ENCODE measurements at places on chromosomes 13 and 19.
A peak's percentile ranks its signal among the peaks of the same experiment; 100 is the strongest.

DNA sequence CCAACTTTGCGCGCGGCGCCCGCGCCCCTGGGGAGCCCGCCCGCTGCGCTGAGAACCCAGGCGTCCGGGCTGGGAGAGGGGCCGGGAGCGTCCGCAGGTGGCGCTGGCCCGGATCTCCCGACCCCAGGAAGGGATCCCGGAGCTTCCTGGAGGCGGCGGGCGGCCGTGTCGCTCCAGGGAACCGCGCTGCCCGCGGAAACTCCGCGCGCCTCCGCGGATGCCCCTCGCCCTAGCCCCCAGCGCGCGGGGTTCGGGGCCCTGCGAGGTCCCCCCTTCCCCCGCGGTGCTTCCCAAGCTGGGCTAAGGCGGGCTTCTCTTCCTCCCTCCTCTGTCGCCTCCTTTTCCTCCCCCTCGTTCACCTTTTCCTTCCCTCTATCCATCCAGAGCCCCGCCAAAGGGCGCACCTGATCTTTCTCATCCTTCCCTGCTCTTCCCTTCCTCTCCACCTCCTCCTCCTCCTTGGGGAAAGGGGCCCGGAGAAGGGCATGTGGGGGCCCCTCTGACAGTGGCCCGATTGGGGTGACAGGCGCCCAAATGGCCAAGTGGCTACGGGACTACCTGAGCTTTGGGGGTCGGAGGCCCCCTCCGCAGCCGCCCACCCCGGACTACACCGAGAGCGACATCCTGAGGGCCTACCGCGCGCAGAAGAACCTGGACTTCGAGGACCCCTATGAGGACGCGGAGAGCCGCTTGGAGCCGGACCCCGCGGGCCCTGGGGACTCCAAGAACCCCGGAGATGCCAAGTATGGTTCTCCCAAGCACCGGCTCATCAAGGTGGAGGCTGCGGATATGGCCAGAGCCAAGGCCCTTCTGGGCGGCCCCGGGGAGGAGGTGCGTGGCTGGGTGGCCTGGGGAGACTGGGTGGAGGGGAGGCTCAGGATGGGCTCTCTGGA is 710 bp downstream of the SHD start:
- no peak for DNase-seq

DNA sequence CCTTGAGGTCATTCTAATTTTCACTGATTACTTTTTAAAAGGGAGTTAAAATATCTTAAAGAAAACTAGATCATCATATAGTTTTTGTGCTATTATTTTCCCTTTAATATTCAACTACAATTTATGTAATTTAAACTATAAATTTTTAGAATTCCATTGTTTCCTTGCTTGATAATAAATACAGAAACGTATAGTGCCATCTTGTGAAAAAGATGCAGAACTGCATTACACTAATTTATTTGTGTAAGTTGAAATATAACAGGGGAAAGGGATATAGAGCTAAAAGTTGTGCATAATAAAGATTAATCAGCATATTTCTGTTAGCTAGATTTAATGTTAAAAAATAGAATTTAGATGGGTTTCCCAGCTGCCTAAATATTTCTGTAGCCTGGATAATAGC is 61.5 kb upstream of the TDRD3 start:
- peak; percentile 19 for DNase-seq

DNA sequence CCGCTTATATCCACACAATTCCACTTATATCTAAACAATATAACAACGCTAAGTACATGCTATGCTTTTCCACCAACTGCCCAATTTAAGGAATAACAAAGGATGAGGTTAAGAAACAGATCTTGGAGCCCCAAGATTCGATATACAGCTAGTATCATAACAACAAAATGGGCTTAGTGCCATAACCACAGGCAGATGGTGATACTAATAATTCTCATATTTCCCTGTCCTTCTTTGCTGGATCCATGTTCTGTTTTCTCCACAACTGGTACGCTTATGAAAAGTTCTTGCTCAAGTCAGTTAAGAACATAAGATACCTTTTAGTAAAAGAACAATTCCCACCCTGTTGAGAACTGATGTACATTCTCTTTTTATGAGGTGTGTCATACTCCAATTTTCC is 33.9 kb downstream of the CAB39L start:
- no peak for DNase-seq

GRCh38 chr13:30806784-30807183 is 71.4 kb downstream of the ALOX5AP start:
- DNase-seq, result peak; percentile 80

DNA sequence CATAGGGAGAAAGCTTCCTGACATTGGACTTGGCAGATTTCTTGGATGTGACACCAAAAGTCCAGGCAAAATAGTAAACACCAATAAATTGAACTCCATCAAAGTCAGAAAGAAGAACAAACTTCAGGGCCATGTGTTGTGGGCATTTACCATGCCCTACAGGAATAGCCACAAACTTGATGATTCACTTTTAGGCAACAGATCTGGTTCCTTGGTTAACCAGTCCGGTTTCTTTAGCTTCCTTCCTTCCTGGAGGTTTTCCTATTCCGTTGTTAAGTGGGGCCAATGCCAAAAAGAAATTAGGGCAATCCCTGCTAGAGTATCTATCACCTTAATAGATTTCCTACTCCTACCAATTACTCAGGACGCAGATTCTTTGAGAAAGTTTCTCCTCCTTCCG is 25.2 kb downstream of the IGFL1 start:
- no peak for DNase-seq

DNA sequence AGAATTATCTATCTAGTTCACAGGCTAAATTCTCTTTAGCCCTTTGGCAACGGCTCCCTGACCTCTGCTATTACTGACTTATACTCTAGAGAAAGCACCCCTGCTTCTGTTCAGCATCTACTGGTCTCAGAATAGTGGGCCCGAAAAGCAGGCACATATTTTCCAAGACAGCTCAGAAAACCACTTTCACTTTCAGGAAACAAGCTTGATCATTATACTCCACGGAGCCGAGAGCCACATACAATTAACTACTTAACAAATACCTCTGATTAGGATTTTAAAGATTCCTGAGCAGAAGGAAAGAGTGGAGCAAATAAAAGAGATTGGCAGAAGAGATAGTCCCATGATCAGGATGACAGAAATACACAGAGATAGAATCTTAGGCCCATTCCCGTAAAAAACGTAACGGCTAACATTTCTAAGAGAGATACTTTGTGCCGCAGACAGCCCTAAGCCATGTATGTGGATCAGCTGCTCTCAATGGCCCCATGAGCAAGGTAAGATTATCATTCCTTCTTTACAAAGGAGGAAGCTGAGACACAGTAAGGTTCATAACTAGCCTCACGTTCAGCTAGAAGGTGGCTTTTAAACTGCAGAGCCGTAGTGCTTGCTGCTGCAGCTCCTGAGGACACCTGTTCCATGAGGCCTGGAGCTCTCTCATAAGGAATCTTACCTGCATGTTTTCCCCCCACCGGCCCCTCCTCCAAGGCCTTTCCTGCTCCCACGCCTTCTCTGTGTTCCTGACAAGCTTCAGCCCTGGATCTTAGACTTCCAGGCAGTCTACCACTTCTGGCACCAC is 227.2 kb downstream of the FOXO1 start:
- no peak for DNase-seq

DNA sequence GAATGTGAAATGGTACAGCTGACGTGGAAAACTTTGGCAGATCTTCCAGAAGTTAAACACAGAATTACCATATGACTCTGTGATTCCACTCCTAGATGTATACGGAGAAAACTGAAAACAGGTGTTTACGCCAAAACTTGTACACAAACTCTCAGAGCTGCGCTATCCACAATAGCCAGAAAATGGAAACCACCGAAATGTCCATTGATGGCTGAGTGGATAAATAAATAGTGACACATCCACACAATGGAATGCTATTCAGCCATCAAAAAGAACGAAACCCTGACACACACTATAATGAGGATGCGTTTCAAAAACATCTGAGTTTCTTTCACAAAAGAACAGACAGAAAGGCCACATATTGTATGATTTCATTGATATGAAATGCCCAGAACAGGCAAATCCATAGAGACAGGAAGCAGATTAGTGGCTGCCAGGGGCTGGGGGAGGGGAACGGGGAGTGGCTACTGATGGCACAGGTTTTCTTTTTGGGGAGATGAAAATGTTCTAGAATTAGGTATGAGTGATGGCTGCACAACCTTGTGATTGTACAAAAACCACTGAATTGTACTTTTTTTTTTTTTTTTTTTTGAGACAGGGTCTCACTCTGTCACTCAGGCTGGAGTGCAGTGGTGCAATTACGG is 33.0 kb downstream of the IL12RB1 start:
- DNase-seq, result peak; percentile 64

GRCh38 chr19:6482343-6482686 is 728 bp upstream of the DENND1C start:
- DNase-seq, result no peak

- DNase-seq, result peak; percentile 80
These were observed 22.1 kb downstream of the SPART start for GRCh38 chr13:36323951-36324566.

DNA sequence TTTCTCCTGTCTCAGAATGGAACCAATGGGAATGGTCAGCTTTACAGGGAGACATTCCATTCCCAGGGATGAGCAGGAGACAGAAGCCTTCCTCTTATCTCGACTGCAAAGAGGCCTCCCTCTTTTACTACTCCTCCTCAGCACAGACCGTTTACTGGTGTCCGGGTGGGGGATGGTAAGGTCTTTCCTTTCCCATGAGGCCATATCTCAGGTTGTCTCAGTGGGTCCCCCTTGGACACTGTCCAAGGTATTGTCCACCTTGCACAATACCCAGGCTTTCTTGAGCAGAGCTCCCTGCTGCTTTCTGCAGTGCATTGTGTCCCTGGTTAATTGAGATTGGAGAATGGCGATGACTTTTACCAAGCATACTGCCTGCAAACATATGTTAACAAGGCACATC is 7.5 kb upstream of the ZNF808 start:
- DNase-seq, result no peak

- no peak for DNase-seq
These were observed 88.1 kb downstream of the POSTN start for GRCh38 chr13:37510441-37510840.

- no peak for DNase-seq
These were observed 1.1 kb upstream of the MBNL2 start for GRCh38 chr13:97221046-97221445.

GRCh38 chr13:52348983-52349780 is 56.8 kb downstream of the THSD1 start:
- DNase-seq, result peak; percentile 87

DNA sequence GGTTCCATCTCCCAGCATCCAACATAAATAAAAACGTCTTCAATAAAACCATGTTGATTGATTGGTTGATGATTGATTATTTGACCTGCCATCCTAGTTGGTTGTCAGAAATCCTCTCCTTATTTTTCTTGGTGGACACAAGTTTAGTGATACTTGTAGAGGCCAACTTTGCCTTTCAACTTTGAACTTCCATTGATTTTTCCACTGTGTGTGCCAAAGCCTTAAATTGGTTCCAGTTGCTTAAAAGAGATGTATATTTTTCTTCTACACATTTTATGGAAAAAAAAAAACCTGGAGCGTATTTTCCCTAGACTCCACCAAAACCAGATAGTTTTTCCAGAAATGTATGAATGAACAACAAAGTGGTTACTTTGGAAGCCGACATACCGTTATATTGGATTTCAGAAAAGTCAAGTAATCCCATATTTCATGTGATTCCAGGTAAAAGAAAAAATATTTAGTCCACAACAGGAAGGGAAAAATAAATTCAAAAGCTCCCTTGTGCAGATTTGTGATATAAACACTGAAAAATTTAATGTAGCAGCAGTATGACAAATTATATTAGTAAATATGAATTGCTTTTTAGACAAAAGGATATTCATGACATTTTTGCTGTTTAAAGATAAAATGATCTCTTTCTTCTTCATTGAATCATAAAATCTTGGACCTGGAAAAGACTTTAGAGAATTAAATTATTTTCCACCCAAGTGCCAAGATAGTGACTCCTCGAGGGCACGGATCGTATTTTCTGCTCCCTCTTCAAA is 85.2 kb downstream of the MBNL2 start:
- DNase-seq, result no peak

GRCh38 chr13:25165663-25166062 is 6.4 kb downstream of the AMER2 start:
- DNase-seq, result no peak

GRCh38 chr13:43905435-43906031 is 25.8 kb downstream of the LACC1 start:
- peak; percentile 72 for DNase-seq

- no peak for DNase-seq
These were observed 4.9 kb downstream of the ZNF266 start for GRCh38 chr19:9430444-9430843.

- no peak for DNase-seq
These were observed 297.9 kb upstream of the ARGLU1 start for GRCh38 chr13:106865716-106866440.

DNA sequence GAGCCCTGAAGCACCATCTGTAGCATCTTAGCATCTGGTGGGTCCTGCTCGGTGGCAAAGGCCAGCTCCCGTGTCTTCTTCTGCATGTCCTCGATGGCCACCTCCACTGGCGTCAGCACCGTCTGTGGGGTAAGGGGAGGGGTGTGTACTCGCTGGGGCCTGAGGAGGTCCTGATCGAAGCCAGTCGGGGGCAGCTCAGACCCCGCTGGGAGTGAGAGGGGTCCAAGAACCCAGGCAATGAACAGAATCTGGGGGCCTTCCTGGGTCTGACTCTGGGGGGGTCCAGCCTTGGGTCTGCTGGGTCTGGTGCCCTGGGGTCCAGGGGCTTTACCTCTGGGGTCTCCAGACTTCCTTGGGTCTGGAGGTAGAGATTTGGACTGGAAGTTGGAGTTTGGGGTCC is 3.6 kb upstream of the KANK2 start:
- DNase-seq, result no peak

DNA sequence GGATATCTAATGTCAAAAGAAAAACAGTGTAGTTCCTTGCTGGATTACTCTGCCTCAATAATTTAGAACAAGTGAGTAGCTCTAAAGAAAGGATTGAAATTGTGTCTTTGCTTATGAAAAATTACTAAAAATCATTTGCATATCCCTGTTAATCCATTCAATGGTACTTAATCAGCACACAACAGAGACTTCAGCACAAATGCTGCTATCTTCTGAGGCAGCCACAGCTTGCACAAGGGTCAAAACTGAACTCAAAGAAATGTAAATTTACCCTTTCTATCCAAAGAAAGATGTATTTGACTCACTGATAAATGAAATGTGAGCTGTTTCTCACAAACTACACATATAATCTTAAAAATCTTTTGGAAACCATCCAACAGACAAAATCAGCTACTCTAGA is 116.2 kb downstream of the LHFPL6 start:
- DNase-seq, result no peak

DNA sequence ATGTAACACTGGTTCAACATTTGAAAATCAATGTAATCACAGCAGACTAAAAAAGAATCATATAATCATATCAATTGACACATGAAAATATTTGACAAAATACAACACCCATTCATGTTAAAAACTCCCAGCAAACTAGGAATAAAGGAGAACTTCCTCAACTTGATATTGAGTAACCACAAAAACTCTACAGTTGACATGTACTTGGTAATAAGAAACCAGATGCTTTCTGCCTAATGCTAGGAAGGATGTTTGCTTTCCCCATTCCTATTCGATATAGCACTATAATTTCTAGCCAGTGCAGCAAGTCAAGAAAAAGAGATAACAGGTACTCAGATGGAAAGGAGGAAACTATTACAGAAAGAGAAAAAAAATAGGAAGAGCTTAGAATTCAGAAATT is 26.9 kb downstream of the UFM1 start:
- DNase-seq, result no peak

- no peak for DNase-seq
These were observed 28.8 kb upstream of the INTS6 start for GRCh38 chr13:51481656-51482055.

Measured in fibroblast of skin of right quadriceps (primary cell).